ENCODE measurements at places on chromosomes 5 and 9.

GRCh38 chr5:7770436-7770835, 80.5 kb downstream of the CFAP90 start:
- no peak for DNase-seq

- no peak for DNase-seq
Observed at GRCh38 chr5:120942596-120943350, 478.7 kb downstream of the PRR16 start.

- no peak for DNase-seq
Observed at GRCh38 chr5:157130925-157131324, 11.7 kb downstream of the MED7 start.

- DNase-seq: no peak
Observed at GRCh38 chr5:24742334-24742733, 97.6 kb upstream of the CDH10 start.

DNA sequence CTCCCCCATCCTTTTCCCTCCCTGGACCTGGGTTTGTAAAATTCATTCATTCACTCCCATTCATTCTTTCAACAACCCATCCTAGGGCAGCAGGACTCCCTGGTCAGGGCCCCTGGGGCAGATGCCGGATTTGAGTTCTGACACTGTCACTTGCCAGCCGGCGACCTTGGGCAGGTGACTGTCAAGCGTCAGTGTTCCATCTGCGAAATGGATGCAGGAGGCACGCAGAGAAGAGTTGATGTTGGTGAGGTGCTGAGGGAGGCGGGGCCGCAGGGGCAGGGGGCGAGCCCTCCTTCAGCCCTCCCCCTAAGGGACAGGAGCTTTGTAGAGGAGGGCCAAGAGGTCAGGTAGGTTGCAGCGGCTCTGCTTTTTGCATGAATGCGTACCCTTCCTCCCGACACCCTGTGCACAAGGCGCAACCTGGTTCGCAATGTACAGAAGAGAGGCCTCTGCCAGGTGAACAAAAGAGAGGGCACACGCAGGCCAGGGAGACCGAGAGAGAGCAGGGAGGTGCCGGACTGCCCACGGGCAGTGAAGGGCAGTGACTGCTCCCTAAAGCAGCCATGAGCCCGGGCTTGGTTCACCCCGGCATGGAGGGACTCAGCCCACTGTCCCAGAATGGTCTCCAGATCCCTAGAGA, 128.1 kb downstream of the BARX1 start:
- DNase-seq: no peak

- DNase-seq: no peak
Observed at GRCh38 chr5:141135030-141135717, at the start of gene PCDHB5. TSS of gene PCDHB5 (plus strand) at chr5:141135206. CDS start at chr5:141135435, 229 bp downstream.

GRCh38 chr9:127613583-127613954, 1.5 kb downstream of the STXBP1 start:
- no peak for DNase-seq

- no peak for DNase-seq
Observed at GRCh38 chr5:116951219-116951618, 376.6 kb upstream of the SEMA6A start.

- DNase-seq: no peak
Observed at GRCh38 chr9:115106642-115107041, 11.3 kb downstream of the TNC start.

Data from T-helper 9 cell (primary cell).